ENCODE measurements at places on chromosomes 12 and 14.
A peak's percentile ranks its signal among the peaks of the same experiment; 100 is the strongest.

DNA sequence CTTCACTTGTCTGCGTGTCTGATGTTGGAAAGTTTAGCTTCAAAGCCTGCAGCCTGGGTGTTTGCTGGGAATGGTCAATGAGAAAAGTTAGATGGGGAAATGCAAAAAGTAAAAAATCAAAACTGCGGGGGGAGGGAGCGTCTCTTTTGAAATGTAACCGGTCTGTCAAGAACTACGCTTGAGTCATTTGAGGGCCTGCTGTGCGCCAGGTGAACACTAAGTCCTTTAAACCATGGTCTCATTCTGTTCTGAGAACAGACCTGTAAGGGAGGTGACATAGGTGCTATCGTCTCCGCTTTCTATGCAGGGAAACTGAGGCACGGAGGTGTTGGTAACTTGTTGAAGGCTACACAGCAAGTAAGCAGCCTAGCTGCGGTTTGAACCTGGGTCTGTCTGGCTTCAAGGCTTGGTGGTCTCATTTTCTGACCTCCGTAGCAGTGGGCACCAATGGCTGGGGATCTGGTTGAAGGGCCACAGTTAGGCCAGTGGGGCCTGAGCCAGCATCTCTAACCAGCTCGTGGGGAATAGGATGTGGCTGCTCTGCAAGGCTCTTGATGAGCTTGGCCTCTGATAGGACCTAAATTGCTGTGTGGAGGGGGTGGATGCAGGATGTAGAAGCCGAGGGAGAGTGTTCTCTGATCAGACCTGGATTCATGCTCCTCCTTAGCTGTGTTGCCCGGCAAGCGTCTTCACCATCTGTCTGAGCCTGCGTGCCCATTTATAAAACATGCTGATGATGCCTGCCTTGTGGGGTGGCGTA lies 41.5 kb downstream of the KCTD10 start:
- DNase-seq = no peak

DNA sequence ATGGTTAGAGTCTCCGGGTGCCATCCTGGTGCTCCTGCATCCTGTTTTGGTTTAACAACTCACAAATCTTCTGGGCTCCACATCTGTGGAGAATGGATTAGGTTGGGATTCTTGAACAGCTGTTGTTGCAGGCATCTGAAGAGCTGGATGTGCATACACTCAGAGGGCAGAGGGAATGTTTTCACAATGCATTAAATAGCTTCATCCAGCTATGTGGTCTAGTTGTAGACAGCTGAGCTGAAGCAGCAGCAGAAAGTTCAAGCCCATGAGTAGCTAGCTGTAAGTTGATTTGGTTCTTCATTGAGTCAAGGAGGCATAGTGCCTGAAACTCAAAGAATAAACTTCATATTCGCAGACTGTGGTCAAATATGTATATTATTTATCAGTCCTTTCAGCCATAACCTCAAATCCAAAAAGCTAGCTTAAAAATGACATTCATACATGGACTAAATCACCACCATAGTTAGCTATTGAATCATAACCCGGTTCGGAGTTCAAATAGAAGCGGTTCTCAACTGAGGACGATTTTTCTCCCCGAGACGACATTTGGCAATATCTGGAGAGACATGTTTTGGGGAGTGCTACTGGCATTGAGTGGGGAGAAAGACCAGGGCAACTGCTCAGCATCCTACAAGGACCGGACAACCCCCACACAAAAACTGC lies 858 bp upstream of the ANKRD13A start:
- no peak for DNase-seq

- DNase-seq = no peak
Observed at GRCh38 chr12:127500512-127501035, 766.4 kb upstream of the TMEM132C start.

DNA sequence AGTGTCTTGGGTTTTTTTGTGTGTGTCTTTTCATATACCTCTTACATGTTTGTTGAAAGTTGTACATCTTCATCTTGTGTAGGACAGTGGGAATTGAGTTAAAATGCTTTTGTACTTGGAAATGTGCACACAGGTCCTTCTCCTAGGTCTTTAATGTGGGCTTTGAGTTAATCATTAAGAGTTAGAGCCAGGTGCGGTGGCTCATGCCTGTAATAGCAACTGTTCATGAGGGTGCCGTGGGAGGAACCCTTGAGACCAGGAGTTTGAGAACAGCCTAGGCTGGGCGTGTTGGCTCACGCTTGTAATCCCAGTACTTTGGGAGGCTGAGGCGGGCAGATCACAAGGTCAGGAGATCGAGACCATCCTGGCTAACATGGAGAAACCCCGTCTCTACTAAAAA lies 13.9 kb downstream of the CLECL1 start:
- no peak for DNase-seq

GRCh38 chr14:76421662-76422061 lies 45.7 kb downstream of the ESRRB start:
- no peak for DNase-seq

DNA sequence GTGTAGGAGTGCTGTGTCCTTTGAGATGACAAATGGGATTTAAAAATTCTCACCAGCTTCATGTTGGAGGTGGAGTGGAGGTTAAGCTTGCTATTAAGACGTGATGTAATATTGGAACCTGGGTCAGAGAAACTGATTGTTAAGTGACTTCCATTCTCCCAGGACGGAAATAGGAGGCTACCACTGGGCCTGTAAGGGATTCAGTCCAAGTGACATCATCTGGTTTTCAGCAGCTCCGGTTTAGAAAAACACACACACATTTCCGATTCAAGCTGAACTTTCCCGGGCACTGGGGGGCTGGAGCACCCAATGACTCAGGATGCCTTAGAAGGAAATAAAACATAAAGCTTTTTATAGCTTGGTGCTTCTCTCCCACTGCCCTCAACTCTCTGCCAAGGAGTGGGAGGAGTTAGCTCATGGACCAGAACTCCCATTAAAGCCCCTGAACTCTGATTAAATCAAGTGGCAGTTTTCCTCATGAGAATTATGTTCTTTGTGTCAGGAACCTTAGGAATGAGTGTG lies 12.4 kb downstream of the CALM1 start:
- DNase-seq = no peak

- DNase-seq = no peak
Observed at GRCh38 chr12:24138041-24138440, 188.6 kb upstream of the SOX5 start.

DNA sequence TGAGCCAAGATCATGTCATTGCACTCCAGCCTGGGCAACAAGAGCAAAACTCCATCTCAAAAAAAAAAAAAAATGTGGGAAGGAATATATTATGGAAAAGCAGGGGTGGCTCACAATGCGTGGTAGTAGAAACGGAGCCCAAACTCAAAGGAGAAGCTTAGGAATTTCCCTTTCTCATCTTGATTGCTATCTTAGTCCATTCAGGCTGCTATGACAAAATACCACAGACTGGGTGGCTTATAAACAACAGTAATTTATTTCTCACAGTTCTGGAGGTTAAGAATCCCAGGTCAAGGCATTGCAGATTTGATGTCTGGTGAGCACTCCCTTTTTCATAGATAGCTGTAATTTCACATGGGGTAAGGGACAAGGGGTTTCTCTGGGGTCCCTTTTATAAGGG lies 153.8 kb upstream of the KRR1 start:
- no peak for DNase-seq

GRCh38 chr12:120048263-120048662 lies 59.2 kb downstream of the BICDL1 start:
- peak; percentile 51 for DNase-seq

- DNase-seq = no peak
Observed at GRCh38 chr12:29566441-29566840, 69.0 kb upstream of the OVCH1 start.

GRCh38 chr12:129459886-129460285 lies 443.9 kb downstream of the TMEM132D start:
- no peak for DNase-seq

DNA sequence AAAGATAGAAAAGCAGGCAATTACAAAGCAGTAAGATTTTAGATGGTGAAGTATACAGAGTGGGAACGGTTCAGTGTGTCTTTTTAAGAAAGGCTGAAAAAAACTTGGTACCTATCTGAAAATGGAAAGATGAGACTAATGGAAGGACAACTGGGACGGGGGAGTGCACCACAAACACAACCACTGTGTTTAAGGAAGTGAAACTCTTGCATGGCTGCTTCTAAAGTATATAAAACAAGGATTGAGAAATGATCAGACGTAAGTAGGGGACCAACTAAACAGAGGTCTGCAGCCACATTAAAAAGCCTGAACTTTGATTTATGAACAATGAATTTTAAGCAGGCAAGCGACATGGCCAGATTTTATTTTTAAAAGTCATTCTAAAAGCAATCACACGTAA lies 328.6 kb downstream of the MDGA2 start:
- no peak for DNase-seq

GRCh38 chr12:56071648-56072047 lies 8.3 kb upstream of the ERBB3 start:
- DNase-seq = no peak

- DNase-seq = no peak
Observed at GRCh38 chr12:39369756-39370155, 73.2 kb downstream of the KIF21A start.

GRCh38 chr14:70354204-70354603 lies 5.3 kb downstream of the COX16 start:
- DNase-seq = no peak

DNA sequence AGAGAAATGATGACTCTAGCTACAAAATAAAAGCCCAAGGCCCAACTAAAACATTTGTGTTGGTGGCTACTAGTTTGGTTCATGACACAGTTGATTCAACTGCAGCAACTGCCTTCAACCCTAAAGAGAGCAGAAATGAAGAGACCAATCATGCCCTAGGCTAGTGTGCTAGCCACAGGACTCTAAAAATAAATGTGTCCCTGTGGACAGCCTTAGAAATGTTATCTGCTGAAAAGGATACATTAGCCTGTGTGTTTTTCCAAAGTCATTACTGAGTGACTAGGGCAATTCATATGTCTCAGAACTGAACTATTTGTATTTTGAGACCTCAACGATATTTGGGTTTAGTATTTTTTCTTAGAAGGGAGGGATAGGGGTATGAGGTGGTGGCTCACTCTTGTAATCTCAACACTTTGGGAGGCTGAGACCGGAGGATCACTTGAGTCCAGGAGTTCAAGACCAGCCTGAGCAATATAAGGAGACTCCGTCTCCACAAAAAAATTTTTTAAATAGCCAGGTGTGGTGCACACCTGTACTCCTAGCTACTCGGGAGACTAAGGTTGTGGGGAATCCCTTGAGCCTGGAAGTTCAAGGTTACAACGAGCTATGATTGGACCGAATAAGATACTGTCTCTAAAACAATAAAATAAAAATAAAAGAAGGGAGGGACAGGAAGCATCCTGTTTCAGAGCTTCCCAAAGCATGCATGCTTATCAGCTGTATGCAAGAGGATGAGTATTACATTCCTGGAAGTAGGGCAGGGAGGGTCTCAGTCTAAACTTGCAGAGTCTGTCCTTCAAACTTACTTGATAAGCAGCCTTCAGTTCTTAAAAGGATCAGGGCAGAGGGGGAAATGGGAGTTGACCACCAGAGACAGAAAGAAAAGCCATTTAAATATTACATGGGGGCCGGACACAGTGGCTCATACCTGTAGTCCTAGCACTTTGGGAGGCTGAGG lies 29.6 kb upstream of the NAP1L1 start:
- DNase-seq = no peak

GRCh38 chr12:99260456-99260996 lies 387.0 kb upstream of the GARIN6 start:
- DNase-seq = no peak

- no peak for DNase-seq
Observed at GRCh38 chr12:54650409-54650808, 2.2 kb upstream of the DCD start.
